ENCODE measurements at places on chromosomes 6 and 20.

- no peak for DNase-seq
Observed at GRCh38 chr20:62219992-62220665, at the start of gene HRH3. TSS of gene HRH3 (minus strand) at chr20:62220278. CDS start at chr20:62219970, 308 bp downstream.

GRCh38 chr20:9427430-9428291, 86.7 kb upstream of the LAMP5 start:
- DNase-seq: no peak

DNA sequence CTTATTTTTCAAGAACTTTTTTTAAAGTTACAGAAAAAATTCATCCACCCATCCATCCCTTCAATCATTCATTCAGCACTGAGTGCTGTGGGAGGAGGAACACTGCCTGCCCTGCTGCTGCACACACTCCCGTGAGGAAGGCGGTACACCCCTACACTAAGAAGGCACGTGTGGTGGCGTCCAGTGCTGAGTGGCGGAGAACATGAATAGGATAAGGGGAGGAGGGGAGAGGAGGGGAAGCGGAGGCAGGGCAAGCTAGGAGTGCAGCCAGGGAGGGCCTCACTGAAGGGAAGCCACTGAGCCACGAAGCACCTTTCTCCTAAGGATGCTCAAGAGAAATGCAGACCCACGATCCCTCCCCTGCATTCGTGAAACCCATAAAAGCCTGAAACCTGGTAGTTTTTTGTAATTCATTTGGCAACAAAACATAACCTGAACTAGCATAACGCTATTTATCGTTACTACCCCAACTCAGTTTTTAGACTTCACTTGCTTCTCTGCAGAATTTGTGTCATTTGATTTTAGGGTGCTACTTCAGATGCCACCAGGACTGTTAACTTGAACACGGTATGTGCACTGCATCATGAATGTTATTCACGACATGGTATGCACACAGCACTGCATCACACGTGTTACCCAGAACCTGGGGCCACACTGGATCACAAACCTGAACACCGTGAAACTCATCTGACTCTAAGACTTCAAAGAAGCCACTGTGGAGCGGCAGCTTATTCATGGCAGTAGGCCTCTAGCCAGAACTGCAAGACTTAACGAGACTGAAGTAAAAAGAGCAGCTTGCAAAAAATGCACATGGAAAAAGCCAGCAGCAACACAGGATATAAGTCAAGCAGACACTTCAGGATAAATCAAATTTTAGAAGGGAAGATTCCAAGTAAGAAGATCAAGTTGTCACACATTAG, 3.5 kb downstream of the RNASET2 start:
- DNase-seq: no peak

DNA sequence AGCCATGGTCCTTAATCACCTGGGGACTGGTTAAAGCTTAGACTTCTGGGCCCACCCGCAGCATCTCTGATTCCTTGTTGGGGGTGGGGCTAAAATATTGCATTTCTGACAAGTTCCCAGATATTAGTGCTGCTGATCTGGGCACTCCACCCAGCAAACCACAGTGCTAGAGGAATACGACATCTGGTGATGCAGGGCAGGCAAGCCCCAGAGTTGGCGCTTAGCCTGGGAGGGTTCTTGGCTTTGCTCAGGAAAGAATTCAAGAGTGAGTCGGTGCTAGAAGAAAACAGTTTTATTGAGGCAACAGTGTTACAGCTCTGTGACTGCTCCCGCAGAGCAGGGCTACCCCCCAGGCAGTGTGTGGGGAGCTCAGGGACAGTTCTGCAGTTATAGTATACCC, 210.7 kb downstream of the TFAP2C start:
- DNase-seq: no peak

- no peak for DNase-seq
Observed at GRCh38 chr6:48713612-48714011, 602.6 kb upstream of the PTCHD4 start.
